DMS153 (cell line): ENCODE measurements at places on chromosomes 11 and 22.

DNA sequence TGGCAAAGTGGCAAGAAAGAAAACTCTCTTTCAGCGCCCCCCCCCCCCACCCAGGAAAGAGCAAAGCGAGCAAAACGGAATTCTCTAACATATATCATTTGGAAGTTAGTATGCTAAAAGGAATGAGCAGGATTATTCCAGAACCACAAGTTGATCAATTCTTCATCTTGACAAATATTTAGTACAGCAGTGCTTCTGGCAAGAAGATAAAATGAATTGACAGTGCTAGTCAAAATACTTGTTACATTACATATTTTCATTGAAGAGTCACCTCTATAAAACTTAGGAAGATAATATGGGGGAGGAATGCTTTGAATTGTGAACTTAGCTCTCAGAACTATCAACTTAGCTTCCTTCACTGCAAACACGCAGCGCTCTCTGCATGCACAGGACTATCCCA lies 377.4 kb downstream of the DYNC2H1 start:
- DNase-seq = no peak

DNA sequence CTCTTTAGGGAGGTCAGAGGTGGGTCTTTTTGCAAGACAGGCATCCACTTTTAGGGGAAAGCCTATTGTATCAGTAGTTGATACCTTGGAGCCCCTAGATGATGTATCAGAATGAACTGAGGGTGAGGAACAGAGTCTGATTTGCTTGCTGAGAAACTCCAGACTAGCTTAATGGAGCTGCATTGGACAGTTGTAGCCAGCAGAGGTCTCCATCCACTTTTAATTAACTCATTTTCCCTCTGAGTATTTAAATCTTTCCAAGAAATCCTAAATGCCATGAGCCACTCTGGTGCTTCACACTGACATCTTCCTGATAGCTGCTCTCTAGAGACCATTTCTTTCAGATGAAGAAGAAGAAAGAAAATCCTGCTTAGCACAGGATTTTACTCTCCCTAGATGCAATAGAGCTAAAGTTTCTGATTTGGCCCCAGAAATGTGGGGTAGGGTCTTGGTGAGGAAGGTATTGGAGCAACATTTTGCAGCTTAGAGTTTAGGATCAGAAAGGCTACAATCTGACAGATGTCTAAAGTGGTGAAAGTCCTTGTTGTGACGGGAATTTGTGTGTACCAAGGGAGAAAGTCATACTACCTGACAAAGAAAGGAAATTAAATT lies 38.0 kb downstream of the EXT2 start:
- no peak for DNase-seq

GRCh38 chr11:47599902-47600301 lies 5.7 kb upstream of the C1QTNF4 start:
- DNase-seq = no peak

GRCh38 chr11:71084306-71085012 lies 167.9 kb downstream of the SHANK2 start:
- DNase-seq = no peak

DNA sequence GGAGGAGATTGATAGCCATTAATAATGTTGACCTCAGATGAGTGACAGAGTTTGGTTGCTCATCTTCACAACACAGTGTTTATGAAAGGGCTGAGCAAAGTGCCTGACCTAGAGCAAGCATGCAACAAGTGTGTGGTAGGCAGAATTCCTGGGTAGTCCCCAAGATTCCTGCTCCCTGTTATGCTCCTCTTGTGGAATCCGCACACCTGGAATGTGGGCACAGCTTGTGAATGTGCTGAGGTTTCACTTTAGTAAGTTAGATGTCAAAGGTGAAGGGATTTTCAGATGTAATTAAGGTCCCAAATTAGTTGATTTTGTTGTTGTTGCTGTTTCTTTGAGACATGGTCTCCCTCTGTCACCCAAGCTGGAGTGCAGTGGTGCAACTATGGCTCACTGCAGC lies 20.7 kb upstream of the SPON1 start:
- DNase-seq = no peak

GRCh38 chr11:60183591-60184205 lies 815 bp upstream of the MS4A6A start:
- DNase-seq = no peak

DNA sequence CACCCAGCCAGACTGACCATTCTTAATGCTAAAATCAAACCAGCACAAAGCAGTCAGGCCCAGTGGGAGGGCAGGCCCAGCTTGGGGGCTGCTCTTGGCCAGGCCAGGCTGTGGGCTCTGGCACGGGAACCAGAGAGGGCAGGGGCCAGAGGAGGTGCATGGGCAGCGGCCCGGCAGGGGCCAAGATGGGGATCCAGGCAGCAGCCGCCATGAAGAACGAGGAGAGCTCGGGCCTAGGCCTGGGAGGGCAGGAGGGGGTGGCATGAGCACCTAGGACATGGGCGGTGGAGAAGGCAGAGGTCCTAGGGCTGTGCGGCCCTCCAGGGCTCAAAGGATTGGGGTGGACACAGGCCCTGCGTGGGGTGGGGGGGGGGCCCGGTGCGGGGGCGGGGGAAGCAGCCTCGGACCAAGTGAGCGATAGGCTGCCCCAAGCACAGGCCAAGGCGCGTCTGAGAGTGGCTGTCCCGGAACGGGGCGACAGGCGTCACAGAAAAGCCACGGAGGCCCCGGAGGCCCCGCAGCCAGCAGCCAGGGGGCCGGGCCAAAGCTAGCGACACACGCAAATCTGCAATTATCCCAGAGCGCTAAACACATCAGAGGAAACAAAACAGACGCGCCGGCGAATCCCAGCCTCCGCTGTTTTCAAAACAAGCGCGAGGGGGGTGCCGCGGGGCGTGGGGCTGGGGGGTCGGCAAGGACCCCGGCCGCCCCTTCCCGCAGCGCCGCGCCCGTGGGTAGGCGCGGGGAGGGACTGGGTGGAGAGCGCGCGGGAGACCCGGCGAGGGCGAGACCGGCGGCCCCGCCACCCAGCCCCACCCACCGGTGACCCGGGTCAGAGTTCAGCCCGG lies 8.3 kb downstream of the PLXNB2 start:
- DNase-seq = no peak

GRCh38 chr22:20904008-20904979 lies 12.9 kb upstream of the CRKL start:
- DNase-seq = no peak

DNA sequence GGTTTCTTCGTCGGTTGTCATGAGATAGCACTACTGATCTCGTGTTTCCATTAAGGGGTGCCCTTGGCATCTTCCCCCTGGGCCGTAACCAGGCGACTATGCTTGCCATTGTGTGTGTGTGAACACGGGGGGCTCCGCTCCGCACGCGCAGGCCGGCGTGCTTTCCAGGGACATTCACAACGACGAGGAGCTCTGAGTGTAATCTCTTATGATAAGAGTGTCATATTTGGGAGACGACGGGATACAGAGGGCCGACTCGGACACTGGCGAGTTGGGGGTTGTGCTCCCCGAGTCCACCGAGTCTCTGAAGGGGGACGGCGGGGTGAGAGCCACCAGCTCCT lies 170.9 kb upstream of the CTSC start:
- no peak for DNase-seq
